GM23248 (cell line): ENCODE measurements at places on chromosomes 1 and 21. TPM values are rescaled to one million over a fixed set of nuclear protein-coding genes. Genes with fewer than 3 reads are reported as not detected.

DNA sequence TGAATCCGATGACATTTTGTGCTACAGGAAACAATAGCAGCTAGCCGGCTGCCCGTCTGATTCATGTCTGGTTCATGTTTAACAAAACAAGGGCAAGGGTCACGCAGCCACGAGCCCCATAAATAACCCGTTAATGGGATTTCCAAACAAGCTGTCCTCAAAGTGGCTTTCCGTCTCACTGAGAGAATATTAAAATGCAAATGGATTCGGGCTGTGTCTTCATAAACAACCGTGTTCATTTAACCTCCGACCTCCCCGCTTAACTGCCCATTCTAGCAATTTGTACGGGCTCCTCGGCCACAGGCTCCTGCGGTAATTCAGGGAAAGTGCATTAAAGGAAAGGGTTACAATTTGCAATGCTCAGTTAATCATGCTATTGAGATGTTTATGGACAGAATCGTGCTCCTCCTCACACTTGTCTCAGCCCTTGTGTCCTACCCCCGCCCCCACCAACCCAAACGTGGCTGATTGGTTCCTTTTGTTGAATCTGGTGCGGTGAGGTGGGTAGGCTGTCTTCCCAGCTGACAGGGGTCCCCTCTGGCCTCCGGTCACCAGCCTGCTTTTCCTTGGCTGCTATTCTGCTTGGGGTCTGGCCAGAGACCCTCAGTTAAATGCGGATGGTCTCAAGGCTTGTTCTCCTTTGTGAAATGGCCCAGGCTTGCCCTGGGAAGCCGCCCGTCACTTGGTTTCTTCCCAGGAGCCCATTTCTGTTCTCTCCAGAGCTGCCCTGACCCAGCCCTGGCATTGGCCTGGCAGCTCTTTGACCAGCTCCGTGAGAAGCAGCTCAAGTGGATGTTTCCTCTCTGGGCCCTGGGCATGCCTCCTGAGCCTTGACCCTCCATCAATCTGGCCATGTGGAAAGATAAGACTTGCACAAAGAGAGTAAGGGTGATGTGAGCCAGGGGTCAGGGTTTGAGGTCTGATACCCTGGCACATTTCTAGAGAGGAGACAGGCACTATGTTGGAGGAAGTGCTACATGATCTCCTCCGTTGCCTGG is 200.7 kb upstream of the POU3F1 start:
- DNase-seq, result peak; percentile 20

The LZIC gene
- 26.0 and 31.4 TPM in 2 replicates for polyA plus RNA-seq

GRCh38 chr1:89815611-89816010 is 5.2 kb upstream of the LRRC8D start:
- DNase-seq, result no peak

DNA sequence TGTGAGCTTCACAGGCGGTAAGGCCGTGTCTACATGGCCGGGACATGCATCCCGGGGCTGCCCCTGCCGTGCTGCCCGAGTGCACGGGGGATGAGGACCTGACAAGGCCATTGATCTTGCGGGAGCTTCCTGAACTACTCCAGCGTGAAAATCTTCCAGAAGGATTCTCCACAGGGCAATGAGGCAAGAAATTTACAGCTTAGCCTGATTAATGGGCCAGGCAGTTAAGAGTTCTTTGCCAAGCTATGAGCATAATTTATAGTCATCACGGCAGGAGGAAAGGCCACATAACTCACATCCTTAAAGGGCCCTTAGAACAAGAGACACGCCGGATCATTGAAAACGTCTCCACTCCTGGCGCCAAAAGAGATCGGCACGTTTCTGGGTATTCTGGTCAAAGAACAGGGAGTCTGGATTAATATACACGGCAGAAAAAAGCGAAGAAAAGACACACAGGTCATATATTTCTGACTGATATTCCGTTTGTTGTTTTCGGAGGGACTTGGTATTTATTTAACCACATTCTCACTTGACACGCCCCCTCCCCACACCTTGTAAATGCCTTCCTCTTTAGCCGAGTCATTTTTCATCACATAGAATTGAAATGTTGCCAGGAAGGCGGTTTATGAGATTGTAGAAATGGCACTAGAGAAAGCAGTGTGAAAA is 180.5 kb downstream of the DYRK1A start:
- DNase-seq, result peak; percentile 55

The RXRG gene
- 0.09 TPM in 1 of 2 replicates, not detected in the other for polyA plus RNA-seq

- DNase-seq, result peak; percentile 53
Measured at GRCh38 chr1:33586106-33586505, 113.7 kb downstream of the ZSCAN20 start.

The RCAN3 gene
- polyA plus RNA-seq, result 7.9 and 8.6 TPM in 2 replicates

DNA sequence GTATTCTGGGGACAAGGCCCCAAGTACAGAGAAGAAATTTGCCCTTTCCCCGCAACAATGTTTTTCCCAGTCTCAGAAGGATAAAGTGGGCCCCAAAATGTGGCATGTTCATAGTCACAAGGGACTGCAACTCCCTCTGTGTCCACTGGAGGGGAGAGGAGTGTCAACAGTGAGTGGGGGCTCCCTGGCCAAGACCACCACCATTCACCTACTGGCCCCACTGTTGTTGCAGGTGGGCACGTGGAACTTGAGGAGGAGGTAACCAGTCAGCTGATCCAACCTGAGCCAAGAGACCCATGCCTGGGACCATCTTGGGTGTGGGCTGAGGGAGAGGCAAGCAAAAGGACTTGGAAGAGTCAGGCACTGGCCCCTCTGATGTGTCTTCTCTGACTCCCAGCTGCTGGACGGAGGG is 777 bp downstream of the NUDT17 start:
- peak; percentile 73 for DNase-seq

The OLFML2B gene
- 0.98 and 1.4 TPM in 2 replicates for polyA plus RNA-seq

- DNase-seq, result peak; percentile 43
Measured at GRCh38 chr1:219340796-219341195, 167.1 kb downstream of the LYPLAL1 start.

- peak; percentile 33 for DNase-seq
Measured at GRCh38 chr1:27604579-27605299, 795 bp upstream of the AHDC1 start.

- no peak for DNase-seq
Measured at GRCh38 chr1:34916104-34916503, 13.3 kb downstream of the DLGAP3 start.

The ARMH1 gene
- 1.5 and 1.6 TPM in 2 replicates for polyA plus RNA-seq

DNA sequence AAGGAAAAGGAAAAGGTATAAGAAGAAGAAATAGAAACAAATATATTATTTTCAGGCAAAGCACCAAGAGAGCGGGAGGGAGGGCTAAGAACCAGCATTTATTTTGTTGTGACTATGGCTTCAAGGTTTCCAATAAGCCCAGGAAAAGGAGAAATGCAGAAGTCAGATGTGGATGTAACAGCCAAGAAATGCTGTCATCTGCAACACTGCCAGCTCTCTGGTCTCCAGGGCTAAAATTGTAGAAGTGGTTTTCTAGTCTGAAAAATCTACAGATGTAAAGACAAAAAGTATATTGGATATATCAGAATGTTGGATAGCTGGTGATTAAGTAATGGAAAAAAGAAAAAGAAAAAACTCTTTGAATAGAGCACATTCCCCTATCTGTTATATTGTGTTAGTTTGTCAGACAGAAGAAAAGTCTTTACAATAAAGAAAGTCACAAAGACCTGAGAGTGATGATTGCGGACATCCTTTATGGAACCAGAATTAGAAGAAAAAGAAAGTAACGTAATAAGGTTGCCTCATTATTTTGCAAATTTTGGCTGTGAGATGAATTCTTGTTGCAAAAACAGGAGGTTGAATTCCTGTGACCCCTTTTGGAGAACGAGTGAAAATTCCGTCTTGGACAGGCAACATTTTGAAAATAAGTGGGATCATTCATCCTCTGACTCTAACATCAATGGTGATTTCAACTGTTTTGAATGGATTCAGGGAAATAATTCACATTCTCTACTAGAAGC is 938.1 kb downstream of the TTLL7 start:
- DNase-seq, result no peak

DNA sequence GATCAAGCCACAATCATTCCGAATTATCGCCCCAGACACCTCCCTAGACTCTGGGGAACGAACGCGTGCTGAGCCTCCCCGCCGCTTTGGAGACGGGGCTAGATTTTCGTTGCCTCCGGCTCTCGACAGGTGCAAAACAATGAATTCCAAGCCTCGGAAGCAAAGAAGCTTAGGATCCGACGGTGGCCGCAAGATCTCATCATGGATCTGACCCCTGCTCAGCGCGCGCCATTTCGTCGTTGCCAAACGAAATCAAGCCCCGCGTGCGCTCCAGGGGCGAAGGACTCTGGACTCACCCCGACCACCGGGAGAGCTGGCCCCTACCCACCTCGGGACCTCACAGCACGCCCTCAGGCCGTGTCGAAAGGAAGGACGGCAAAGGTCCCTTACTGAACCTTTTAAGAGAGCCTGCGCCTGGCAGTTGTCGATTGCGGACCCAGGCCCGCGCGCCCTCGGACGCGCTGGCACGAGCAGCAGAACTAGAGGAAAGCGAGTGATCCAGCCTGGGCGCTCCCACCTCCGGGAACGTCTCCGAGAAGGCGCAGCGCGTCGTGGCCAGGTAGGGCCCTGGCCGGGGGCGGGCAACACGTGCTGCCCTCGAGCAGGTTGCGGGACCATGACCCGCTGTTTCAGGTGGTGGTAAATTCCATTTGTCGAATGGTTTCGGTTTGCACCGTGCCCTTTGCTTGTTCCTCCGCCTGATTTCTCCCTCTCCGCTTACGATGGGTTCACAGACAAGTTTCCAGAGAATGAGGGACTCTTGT is 1.6 kb upstream of the RUNX3 start:
- no peak for DNase-seq

- peak; percentile 96 for DNase-seq
Measured at GRCh38 chr1:109773203-109773899, 9.6 kb upstream of the EPS8L3 start.

GRCh38 chr1:7009741-7010525 is 224.7 kb downstream of the CAMTA1 start:
- no peak for DNase-seq

- DNase-seq, result peak; percentile 72
Measured at GRCh38 chr1:24417681-24418080, 2.1 kb downstream of the NIPAL3 start.

The CD247 gene
- polyA plus RNA-seq, result not detected in 2 replicates

GRCh38 chr1:109932679-109933078 is 22.0 kb downstream of the CSF1 start:
- no peak for DNase-seq

DNA sequence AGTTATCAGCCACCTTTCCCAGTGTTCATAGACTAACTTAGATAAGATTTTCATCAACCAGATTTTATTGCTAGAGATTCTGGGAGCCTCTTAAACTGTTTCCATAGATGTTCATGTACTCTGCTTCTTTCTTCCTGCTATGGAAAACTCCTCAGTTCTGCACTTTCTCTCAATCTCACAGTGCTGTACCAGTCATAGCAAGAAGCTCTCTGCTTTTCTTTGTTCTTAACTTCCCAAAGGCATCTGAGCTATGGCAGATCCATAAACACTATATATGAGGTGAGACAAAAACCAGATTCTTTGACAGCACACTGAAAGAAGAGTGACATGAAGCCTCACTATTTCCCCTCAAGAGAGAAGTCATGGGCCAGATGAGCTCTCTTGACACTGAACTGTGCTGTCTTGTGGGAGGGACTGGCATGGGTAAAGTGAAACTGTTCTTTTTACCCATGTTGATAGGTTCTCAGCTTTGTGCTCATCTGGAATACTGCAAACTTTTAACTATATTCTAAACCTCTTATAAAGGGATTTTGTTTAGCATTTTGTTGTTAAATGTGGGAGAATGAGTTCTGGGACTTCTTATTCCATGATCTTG is 64.2 kb upstream of the LYPLAL1 start:
- no peak for DNase-seq

DNA sequence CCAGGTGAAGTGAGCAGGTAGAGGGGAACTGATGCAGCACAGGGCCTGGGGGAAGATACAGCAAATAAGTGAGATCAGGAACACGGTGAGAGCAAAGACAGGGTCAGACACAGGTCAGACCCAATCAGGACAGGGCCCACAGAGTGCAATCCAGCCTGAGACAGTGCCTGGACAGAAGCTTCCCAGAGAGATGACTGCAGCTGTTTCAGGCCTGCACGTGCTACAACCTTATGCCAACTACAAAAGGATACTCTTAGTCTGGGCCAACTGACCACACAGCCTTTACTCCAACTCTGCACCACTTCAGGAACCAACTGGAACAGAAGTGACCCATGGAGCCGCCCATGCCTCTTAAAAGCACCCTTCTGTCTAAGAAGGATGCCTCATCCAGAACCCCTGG is 228.0 kb downstream of the TOMM20 start:
- DNase-seq, result no peak

The GABPB2 gene
- 7.4 and 8.4 TPM in 2 replicates for polyA plus RNA-seq

The SMIM11 gene
- 6.8 and 8.8 TPM in 2 replicates for polyA plus RNA-seq

GRCh38 chr1:223062177-223062576 is 80.9 kb downstream of the TLR5 start:
- peak; percentile 28 for DNase-seq

The SELP gene
- polyA plus RNA-seq, result not detected in 2 replicates

GRCh38 chr1:195908121-195908520 is 700.1 kb downstream of the KCNT2 start:
- peak; percentile 68 for DNase-seq

GRCh38 chr1:182240085-182240484 is 151.5 kb downstream of the GLUL start:
- DNase-seq, result no peak

GRCh38 chr1:176101951-176102642 is 105.0 kb downstream of the COP1 start:
- peak; percentile 29 for DNase-seq

DNA sequence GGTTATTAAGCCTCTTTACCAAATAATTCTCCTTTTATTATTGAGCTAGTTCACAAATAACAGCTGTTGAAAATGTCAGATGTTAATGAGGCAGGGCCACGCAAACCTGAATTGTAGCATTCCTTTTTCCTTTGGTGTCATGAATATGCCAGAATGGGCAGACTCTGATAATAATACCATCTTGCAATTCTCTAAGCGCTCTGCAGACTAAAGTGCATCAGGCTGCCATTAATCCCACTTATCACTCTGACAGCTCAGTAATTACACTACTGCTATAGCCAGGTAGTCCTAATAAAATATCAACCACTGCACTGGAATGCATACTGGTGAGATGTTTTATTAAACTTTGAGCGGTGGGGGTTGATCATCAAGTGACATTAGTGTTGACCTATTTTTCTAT is 177.7 kb downstream of the DPYD start:
- DNase-seq, result no peak

DNA sequence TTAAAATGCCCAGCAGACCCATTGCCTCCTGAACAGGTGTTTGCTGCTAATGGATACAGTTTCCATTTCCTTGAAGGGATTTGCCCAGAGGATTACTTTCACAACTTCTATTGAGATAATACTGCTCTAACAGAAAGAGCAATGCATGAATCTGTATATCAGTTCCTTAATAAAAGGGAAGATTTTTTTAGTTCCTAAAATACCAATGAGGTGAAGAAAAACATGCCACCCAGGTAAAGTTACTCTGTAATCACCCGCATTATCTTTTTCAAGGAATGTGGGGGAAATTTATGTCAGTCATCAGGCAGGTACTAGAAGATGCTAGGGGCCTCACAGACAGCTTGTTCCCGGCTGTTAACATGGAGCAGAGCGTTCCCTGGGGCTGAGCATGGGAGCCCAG is 41.1 kb downstream of the KCNJ15 start:
- DNase-seq, result no peak
